ENCODE measurements at places on chromosomes 3 and 15.
A peak's percentile ranks its signal among the peaks of the same experiment; 100 is the strongest.

DNA sequence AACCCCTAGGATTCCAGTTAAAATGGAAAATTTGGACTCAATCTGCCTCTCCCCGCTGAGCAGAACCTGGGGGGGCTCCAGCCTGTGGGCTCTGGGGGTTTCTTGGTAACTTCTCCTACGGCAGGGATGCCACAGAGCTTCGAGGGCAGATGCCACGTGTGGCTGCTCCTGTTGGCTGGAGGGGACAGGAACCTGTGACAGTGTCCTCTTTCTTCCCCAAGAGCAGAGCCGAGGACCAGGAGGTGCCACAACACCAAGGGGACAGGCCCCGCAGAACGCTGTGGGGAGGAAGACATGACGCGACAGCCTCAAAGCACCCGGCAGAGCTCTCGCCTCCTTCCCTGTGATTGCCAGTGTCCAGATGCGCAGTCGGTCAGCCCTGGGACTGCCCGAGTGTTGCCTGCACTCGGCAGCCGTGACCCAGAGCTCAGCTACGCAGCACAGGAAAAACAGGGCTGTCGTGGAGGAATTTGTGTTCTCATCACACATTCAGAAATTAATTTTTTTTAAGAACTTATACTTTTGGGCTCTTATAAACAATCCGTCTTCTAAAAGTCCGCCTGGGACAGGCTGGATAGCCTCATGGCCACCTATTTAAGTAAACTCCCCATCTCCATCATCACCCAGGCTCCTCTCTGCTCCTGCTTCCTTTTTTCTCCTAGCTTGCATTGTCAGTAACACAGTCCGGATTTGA is 131.9 kb upstream of the MEF2A start:
- DNase-seq = no peak

DNA sequence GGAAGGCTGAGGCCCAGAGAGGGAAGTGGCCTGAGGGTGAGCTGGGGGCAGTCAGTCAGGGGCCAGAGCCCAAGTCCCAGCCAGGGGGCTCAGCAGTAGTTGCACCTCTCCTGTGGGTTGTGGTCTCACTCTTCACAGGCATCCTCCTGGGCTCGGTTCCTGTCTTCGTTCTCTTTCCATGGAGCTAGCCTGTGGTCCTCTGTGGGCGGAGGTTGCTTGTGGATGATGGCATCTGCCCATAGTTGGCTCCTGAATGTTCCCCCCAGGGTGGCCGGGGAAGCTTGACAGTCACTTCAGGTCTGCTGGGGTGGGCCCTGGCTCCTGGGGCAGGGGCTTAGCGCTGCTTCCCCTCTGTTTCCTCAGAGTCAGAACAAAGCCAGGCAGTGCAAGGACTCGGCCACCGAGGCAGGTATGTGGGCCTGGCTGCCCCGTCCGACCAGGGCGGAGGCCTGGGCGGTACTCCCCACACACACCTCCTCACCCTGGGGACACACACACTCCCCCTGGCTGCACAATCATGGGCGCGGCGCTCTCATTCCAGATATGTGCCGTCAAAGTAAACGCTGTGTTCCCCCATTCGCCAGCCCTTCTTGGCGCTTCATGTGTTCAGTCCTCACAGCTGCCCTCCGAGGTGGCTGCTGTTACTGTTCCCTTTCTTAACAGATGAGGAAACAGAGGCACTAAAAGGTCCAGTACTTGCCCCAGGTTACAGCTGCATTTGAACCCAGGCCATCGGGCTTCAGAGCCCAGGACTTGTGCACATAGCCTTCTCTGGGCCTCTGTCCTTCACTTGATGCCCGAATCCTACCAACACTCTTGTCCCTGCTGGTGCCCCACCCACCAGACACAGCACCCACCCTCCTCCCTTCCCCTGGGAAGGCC is 34.5 kb downstream of the PSTPIP1 start:
- no peak for DNase-seq

GRCh38 chr15:63888146-63888545 is 54.4 kb upstream of the HERC1 start:
- no peak for DNase-seq

DNA sequence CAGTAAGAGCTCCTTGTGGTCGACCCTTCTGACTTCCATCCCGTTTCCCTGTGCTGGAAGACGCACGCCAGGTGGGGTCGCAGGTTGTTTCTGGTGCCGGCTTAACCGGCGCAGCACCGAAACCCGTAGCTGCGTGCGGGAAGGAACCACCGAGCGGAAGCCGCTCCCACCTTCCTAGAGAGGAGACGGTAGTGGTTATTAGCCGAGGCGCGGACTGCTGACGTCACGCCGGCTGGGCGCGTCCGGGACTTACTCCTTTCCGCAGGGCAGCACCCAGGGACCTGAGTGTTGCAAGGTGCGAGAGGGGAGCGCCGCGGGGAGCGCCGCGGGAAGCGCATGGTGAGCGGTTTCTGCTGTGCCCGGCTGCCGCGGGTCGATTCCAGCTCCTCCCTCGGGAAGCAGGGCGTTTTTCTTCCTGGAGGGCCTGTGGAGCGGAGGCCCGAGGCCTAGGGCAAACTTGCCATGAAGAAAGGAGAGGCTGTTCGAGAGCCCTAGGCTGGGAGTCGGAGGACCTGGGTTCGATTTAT is at the start of gene ZNF501:
TSS of gene ZNF501 (plus strand) at position 252 of the 527 bp plus-strand sequence. CDS start 4,787 bp downstream, outside the sequence.
- peak; percentile 95 for DNase-seq

- DNase-seq = no peak
Observed at GRCh38 chr15:63050731-63051155, 8.2 kb downstream of the TPM1 start.

DNA sequence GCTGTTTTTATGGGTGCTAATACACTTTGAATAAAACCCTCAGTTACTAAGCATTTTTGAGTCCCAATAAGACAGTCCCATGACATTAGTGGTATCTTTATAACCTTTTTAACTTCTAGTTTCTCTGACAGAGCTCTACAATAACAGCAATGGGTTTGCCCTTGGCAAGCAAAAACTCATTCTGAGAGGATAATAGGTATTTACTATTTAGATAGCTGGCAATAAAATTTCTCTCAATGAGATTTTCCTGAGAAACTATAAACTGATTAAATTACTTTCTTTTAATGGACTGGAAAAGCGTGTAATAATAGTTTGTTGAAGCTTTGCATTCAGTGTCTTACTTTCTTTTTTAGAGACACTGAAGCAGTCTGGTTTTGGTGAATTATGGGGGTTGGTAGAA is 168.0 kb upstream of the MLF1 start:
- no peak for DNase-seq

DNA sequence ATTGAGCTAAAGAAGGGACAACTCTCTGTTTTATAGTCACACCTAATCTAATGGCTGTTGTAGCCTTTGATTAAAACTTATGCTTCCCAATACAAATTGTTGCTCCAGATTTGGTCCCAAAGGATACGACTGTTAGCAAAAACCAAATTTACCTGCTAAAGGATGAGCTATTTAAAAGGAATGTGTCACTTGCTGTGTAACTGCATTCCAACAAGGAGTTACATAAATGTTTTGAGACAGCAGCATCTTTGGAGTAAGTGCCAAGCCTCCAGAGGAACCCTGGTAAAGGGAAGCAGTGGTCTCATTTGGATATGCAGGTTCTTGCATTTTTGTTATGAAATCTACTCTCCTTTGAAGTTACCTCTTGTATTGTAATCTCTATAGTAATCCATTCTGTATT is 233.3 kb downstream of the THSD4 start:
- DNase-seq = no peak

GRCh38 chr15:76158815-76159214 is 99.0 kb downstream of the TMEM266 start:
- no peak for DNase-seq

GRCh38 chr3:158368271-158368670 is 202.7 kb upstream of the MLF1 start:
- no peak for DNase-seq

- DNase-seq = no peak
Observed at GRCh38 chr15:65631503-65631902, 9.8 kb downstream of the SLC24A1 start.

DNA sequence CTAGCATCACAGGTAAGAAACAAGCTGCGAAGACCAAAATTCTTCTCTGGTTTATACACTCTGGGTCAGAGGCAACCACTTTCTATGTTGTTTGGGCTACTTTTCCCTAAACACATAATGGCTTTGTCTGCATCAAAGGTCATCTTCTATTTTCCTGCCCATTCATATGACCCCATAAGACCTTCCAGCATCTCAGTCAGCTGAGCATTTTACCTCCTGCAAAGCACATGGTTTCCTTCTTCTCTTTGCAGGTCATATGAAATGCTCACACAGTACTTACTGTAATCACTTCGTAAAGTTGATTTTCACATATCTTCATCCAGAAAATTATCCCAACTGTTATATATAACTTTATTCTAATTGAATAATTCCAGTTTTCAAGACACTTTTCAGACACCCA is 34.8 kb downstream of the LIPC start:
- DNase-seq = no peak

DNA sequence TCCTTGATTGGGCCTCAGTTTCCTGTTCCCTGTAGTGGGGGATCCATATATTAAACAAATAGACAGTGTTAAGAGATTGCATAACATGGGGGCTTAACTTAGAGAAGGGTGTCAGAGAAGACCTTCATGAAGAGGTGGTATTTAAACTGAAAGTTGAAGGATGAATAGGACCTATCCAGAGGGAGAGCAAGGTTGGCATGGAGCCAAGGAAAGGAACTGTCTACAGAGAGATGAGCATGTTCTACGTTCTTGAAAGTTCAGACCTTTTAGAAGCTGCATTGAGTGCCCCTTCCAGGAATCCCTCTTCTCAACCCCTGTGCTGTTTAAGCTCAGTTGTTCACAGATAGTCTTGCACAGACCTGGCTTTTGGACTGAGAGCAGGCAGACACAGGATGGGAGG is 2.4 kb downstream of the HTD2 start:
- DNase-seq = no peak

DNA sequence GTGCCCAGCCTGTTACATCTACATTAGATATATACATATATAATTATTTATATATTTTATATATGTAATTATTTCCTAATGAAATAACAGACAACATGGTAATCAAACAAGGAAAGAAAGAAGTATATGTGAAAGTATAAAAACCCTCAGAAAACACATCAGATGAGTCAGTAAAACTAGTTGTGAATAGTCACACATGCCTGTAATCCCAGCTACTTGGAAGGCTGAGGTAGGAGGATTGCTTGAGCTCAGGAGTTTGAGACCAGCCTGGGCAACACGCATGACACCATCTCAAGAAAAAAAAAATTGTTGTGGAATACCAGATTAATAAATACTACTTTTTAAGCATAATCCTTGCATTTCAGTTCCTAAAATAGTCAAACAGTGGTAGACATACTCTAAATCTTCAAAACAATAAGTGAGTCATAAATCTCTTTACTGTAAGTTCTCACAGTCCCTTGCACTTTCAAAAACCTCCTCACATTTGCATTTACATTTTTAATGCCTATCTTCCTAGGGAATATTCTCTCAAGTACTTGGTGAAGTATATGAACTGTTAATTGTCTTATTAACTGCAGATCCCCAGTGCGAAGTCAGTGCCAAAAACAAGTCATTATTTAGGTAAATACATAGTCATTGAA is 106.5 kb downstream of the MYO9A start:
- DNase-seq = no peak

- DNase-seq = no peak
Observed at GRCh38 chr3:13557417-13557816, 8.5 kb downstream of the FBLN2 start.

Data from AG20443 (cell line).